Pancreas (tissue), 10 donors: ENCODE measurements at places on chromosomes 12 and 14.

GRCh38 chr14:61476754-61477410 lies 155.5 kb downstream of the PRKCH start:
- H3K27ac ChIP-seq: peak overlapping the region; percentile 57
- H3K27me3 ChIP-seq: no peaks in the 10 kb centered on the region
- DNase-seq: no peak
- H3K4me3 ChIP-seq: no peak overlapping the region

DNA sequence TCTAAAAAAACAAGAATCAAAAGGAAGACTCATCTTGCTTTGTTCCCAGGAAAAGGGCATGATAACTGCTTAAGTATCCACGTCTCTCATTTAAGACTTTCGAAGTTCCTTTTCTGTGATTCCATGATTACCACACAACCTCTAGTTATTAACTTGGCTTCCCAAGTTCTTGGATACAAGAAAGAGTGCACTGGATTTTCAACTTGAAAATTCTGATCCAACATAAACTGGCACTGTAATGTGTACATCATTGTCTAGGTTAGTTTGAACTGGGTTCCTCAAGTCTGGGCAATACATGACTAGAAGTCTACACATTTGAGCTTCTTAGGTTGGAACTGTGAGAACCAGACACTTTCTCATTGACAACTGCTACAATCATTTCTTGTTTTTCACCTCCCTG lies 1.6 kb downstream of the KLHL28 start:
- no peak overlapping the region for H3K4me3 ChIP-seq
- H3K4me1 ChIP-seq: peaks cover 22% of the 10 kb centered on the region
- H3K27me3 ChIP-seq: no peaks in the 10 kb centered on the region
- no peaks in the 10 kb centered on the region for H3K36me3 ChIP-seq
- H3K27ac ChIP-seq: no peak overlapping the region
- no peak for DNase-seq

- no peak overlapping the region for H3K4me3 ChIP-seq
- no peaks in the 10 kb centered on the region for H3K36me3 ChIP-seq
- no peak for DNase-seq
- no peaks in the 10 kb centered on the region for H3K27me3 ChIP-seq
- H3K27ac ChIP-seq: no peak overlapping the region
These were observed 43.8 kb upstream of the PSMA6 start for GRCh38 chr14:35248476-35248788.

GRCh38 chr12:2298556-2299200 lies 245.9 kb downstream of the CACNA1C start:
- DNase-seq: no peak
- no peaks in the 10 kb centered on the region for H3K36me3 ChIP-seq
- no peak overlapping the region for H3K27ac ChIP-seq
- no peaks in the 10 kb centered on the region for H3K4me1 ChIP-seq
- no peak overlapping the region for H3K4me3 ChIP-seq

DNA sequence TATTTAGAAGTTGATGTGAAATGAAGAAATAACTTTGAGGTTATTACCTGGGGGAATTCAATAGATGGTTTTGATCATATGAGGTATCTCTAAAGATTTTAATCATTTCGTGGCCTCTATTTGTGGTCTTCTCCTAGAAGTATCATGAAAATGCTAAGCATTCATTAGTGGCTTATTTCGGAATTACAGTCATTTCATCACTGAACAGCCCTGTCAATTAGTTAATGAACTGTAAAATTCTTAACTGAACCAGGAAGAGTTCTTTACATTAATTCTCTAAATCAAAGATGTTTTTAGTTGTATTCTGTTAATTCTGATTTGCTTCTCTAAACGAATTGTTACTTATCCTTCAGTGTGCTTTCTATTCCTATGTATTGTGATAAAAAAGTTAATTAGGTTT lies 248.9 kb downstream of the PAX9 start:
- DNase-seq: no peak
- no peaks in the 10 kb centered on the region for H3K27me3 ChIP-seq
- H3K27ac ChIP-seq: no peak overlapping the region
- no peaks in the 10 kb centered on the region for H3K4me1 ChIP-seq
